Stimulated activated naive CD4-positive, alpha-beta T cell treated with Interleukin-2 at 50 U/mL for 16 hours (primary cell): ENCODE measurements at places on chromosomes 16 and 17.

DNA sequence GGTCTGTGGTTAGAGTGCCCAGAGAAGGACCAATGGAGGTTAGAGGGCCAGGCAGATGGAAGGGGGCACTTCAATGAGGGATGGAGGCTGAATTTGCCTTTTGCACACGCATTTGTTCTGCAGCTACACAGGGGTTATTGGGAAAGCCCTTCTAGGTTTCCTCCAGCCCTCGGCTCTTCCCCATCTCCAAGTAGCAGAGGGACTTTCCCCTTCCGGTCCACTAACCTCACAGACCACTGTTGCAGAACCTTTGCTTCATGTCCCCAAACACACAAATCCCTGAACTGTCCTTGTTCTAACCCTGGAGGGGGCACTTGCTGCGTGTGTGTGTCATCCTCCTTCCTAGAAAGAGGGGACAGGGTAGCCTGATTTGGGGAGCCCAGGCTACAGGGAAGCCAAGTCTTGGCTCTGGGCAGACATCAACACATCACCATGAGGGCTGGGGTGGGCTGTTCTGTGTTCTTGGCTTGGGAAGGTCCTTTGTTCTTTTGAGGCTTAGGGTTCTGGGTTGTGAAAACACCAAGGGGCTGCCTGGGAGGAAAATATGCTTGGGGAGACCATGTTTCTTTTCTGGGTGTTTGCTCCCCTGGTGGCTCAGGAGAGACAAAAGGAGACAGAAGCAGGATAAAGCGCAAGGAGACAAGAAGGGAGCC is 7.3 kb upstream of the NR1D1 start:
- no peak for DNase-seq

DNA sequence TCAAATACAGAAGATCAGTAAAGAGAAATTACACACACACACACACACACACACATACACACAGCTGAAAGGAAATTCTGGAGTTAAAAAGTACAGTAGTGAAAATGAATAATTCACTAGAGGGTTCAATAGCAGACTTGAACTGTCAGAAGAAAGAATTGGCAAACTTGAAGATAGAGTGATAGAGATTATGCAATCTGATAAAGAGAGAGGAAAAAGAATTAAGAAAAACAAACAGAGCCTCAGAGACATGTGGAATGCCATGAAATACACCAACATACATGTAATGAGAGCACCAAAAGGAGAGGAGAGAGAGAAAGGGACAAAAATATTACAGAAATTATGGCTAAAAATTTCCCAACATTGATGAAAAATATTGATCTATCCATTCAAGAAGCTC is 60.7 kb downstream of the MMD start:
- no peak for DNase-seq

- peak; percentile 86 for DNase-seq
These were observed at the start of gene C16orf54 for GRCh38 chr16:29745853-29746345. TSS of gene C16orf54 (minus strand) at chr16:29745990. CDS start at chr16:29744951, 1,039 bp downstream.

GRCh38 chr16:47884116-47884725 is 271.6 kb downstream of the ABCC12 start:
- DNase-seq = no peak

- no peak for DNase-seq
These were observed 9.1 kb downstream of the NAGPA start for GRCh38 chr16:5024632-5025031.

- no peak for DNase-seq
These were observed 93.5 kb downstream of the CRISPLD2 start for GRCh38 chr16:84913315-84913714.

DNA sequence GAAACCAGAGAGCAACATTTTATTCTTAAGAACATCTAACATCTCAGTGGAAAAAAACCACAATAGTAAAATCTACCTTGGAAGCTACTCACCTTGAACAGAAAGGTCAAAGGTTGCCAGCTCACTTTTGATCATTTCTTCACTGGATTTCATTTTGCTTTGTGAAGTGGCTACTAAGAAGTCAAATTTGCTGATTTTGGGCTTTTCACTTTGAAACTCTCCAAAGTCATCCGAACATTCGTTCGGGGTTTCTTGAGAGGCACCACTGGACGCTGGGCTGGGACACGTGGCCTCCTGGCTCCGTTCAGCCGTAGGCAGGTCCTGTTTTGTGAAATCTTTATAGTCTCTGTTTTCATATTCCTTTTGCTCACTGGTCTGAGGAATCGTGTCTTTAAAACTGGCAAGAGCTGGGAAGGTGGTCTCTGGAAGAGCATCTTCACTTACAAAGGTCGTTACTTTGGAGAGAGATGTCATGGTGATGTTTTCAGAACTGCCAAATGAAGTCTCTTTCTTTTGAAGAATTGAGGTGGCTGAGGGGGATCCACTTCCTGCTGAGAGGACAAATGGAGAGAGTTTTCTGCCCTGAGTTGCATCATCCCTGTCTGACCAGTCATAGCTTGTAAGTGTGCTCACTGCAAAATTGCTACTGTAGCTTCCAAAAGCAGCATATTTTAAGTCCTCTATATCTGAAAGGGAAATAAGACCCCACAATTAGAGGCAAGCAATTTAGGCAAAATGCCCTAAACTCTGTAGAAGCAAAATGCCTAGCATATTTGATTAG is 52.4 kb downstream of the DUSP14 start:
- no peak for DNase-seq

DNA sequence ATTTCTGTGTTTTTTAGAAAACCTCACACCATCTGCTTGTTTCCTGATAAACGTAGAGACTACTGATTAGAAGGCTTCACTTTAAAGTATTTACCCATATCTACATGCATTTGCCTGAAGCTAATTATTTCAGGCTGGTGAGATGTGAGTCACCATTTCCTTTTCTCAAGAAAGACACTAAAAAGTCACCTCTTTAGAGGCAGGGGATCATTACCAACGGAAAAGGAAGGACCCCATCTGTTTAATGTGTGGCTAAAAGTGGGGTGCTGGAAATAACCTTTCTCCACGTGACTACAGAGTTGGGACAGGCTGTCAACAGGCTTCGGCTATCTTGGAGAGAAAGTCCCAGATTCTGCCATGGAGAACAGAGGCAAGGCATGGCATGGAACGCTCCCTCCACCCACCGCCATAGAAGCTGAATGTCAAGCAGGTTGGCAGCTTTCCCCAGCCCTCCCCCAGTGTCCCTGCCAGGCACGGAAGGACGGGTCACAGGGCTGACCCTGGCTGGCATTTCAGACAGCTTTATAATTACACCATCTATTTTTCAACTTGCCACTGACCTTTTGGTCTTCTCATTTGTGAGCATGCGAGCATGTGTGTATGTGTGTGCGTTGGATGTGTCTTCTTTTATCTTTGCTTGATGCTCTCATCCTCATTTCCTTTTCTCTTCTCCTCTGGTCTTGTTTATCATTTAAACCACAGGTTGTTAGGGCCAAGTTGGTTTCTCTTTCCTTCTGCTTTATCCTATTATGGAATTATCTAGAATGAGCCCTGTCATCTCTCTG is 157.0 kb downstream of the CPPED1 start:
- DNase-seq = no peak

- no peak for DNase-seq
These were observed 8.8 kb upstream of the GFAP start for GRCh38 chr17:44924107-44924544.

- DNase-seq = no peak
These were observed 13.9 kb downstream of the SNN start for GRCh38 chr16:11681976-11682654.

- no peak for DNase-seq
These were observed 4.2 kb upstream of the GFOD2 start for GRCh38 chr16:67723151-67723910.

DNA sequence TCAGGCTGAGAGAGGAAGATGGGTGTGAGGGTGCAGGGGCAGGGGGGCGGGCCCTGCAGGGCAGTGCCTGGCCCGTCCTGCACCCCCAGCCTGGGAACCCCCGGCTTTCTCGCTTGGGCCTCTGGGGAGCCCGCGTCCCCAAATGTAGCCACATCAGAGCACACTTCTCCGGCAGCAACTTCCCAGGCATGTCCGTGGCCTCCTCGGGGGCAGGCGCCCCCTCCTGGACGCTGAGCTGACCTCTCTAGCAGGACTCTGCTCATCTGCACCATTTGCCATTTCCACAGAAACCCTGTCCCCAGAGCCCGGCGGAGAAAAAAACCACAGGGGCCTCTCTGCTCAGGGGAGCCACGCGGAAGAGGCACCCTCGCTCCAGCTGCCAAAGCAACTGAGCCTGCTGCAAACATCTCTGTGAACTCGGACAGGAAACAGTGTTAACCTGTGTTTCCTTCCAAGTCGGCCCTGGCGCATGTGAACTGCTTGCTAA is 63.4 kb downstream of the KLHDC4 start:
- peak; percentile 22 for DNase-seq

GRCh38 chr17:78227455-78227916 is 3.9 kb upstream of the TMEM235 start:
- DNase-seq = no peak

DNA sequence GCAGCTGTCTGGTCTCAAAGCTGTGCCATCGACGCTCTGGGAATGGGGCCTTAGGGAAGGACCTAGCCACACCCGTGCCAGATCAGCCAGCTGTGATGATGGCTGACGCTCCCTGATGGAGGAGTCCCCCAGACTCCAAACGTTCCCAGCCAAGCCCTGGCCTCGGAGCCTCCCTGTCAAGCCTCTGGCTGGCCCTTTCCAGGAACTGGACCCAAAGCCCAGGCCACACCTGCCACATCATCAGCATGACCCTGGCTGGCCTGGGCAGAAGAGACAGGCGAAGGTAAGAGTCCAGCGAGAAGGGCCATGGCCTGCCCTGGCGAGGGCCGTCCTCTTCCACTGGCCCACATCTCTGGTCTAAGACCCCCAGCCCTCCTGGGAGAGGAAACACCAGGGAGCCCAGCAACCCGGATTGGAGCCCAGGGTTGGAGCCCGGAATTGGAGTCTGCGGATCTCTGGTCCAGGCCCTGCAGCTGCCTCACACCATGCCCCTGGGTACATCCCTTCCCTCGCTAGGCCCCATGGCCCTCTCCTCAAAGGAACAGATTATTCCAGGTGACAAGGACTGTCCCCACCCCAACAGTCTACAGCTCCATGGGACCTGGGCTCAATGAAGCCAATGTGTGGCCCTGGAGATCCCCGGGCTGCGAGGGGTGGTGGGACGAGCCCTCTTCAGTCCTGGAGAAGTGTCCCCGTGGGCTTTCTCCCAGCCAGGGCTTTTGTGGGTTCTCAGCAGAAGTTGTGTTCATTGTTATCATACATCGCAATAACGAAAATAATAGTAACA is 105.1 kb upstream of the TNRC6C start:
- no peak for DNase-seq

DNA sequence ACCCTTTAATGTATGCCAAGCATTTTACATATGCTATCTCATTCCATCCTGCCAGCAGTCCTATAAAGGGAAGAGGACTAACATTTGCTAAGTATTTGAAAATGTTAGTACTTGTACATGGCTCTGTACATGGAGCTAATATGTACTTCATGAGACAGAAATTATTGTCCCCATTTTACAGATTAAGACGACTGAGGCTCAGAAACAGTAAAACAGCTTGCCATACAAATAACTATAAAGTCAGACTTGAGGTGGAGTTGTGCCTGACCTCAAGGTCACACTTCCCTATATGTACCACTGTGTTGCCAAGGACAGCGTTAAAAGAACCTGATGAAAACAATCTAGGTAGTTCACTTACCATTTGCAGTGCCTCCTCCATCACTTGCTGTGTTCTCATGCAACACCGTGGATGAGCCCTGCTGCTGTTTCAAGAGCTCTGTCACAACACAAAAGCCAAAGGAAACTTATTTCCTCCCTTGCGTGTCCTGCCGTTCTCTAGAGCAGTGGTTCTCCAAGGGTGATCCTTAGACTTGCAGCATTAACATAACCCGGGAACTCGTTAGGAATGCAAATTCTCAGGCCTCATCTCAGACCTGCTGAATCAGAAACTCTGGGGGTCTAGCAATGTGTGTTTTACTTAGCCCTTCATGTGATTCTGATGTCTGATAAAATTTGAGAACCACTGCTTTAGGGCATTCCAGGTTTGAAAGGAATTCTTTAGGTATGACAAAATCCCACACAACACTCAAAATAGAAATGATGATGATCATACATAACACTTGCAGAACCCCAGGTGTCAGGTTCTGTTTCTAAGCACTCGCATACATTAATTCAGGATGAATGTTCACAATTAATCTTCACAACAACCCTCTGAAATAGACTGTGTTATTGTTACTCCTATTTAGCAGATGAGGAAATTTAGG is 51.2 kb upstream of the MTMR4 start:
- DNase-seq = no peak

- DNase-seq = no peak
These were observed 23.5 kb downstream of the TRIM25 start for GRCh38 chr17:56890390-56890789.

- DNase-seq = no peak
These were observed 45.0 kb downstream of the VMP1 start for GRCh38 chr17:59752446-59752845.

- no peak for DNase-seq
These were observed 15.7 kb downstream of the RBL2 start for GRCh38 chr16:53449816-53450517.

DNA sequence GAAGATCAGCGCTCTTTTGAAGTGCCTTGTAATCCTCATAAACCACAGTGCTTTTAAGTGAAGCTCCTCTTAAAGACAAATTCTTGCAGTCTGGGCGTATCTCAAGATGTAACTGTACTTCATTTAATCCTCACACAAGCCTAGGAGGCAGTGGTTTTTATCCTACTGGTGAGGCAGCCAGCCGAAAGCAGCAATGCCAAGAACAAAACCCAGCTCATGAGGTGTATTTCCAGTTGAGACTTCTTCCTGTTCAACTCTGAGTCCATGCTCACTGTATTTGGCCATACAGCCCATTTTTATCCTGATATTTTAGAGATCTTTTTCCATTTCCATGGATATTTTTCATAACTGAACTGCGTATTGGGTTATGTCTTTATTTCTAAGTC is 13.7 kb downstream of the CTRB2 start:
- no peak for DNase-seq

DNA sequence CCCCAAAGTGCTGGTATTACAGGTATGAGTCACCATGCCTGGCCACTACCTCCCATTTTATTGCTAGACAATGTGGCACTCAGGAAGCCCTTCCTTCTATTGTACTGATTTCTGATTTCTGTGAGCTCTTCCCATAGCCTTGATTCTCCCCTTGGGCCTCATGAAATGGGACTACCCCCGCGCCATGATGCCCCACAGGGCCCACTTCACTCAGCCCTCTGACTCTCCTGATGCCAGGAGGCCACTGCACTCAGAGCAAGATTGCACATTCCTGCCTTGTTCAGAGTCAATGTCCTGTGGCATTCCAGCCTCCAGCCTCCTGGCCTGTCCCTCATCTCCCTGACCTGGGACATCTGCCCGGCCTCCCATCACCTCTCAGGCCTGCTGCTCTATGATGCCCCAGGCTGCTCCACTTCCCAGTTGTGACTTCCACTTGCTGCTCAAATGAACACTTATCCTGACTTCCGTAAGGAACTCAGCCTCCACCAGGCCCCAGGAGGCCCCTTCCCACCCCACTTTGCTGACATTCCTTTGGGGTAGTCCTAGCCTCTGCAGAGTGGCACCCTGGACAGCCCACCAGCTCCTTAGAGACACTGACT is 66.6 kb upstream of the KSR1 start:
- DNase-seq = no peak
